ENCODE measurements at places on chromosomes 4 and X.

DNA sequence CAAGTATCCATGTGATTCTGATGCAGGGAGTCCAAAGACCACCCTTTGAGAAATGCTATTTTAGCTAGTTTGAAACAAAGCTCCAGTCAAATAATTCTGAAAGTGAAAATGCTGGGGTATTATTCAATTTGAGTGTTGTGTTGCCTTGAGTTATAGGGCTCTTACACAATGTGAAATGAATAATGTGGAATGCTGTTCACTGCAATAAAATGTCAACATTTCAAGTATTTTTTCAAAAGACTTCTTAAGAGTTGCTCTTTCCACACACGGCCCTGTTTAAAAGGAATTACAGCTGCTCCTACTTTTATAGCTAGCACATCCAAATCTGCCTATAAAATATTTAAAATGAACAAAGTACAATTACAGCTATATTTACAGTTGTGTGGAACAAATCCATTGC is 27.5 kb upstream of the PLS3 start:
- no peak for DNase-seq

DNA sequence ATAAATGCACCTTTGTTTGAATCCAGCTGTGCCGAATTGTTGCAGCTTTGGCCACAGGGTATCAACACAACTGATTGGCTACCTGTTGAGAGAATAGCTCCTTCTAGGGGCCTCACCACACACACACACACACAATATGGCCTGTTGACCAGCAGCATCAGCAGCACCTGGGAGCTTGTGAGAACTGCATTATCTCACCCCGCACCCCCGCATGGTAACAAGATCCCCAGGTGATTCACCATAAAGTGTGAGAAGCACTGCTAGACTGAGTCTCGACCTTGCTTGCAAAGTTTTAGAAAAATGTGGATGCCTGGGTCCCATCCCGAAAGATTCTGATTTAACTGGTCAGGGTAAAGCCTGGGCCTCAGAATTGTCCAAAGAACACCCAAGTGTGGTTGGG is 176.9 kb upstream of the PRPS2 start:
- DNase-seq = no peak

GRCh38 chrX:38968344-38969216 is 167.3 kb downstream of the MID1IP1 start:
- no peak for DNase-seq

- DNase-seq = no peak
Measured at GRCh38 chrX:46770817-46771163, 11.9 kb upstream of the SLC9A7 start.

- no peak for DNase-seq
Measured at GRCh38 chr4:109912706-109913595, at the start of gene EGF. Gene EGF, plus strand, starts transcription at chr4:109912883. Its CDS starts 453 bp downstream, at chr4:109913336.

GRCh38 chr4:143599827-143600226 is 86.3 kb downstream of the SMARCA5 start:
- no peak for DNase-seq

GRCh38 chr4:24568425-24568824 is 15.9 kb downstream of the DHX15 start:
- no peak for DNase-seq

GRCh38 chr4:7762376-7763030 is 177.2 kb downstream of the AFAP1 start:
- DNase-seq = no peak

GRCh38 chrX:49725923-49726904 is 30.4 kb upstream of the PAGE1 start:
- DNase-seq = no peak

- DNase-seq = no peak
Measured at GRCh38 chrX:114930227-114930626, 87.2 kb downstream of the IL13RA2 start.

DNA sequence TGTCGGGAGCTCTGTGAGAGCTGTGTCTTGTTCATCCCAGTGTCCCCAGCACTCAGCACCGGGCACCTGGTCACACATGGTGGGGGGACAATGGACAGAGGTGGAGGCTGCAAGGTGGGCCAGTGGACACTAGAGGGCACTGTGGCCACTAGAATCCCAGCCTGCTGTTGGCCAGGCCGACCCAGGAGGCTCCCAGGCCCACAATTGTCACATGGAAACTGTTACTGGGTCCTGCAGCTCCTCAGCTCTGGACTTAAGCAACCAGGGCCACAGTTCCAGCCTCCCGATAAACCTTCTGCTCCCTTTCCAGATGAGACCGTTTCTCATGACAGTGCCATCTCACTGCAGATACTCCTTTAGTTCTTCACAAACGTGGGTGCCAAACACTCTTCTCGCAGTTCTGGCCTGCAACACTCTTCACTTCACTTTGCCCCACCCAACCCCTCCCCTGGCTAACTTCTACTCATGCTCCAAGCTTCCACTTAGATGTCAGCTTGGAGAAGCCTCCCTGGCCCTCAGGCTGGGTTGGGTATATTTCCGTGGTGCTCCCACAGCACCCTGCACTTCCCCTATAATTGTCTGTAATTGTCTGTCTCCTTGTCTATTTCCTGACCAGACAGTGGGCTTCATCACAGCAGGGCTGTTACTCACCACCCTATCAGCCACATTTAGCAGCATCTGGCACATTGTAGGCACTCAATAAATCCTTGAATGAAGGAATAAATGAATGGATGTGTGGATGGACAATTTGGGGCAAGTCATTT is 3.5 kb upstream of the IQSEC2 start:
- DNase-seq = peak; percentile 46

DNA sequence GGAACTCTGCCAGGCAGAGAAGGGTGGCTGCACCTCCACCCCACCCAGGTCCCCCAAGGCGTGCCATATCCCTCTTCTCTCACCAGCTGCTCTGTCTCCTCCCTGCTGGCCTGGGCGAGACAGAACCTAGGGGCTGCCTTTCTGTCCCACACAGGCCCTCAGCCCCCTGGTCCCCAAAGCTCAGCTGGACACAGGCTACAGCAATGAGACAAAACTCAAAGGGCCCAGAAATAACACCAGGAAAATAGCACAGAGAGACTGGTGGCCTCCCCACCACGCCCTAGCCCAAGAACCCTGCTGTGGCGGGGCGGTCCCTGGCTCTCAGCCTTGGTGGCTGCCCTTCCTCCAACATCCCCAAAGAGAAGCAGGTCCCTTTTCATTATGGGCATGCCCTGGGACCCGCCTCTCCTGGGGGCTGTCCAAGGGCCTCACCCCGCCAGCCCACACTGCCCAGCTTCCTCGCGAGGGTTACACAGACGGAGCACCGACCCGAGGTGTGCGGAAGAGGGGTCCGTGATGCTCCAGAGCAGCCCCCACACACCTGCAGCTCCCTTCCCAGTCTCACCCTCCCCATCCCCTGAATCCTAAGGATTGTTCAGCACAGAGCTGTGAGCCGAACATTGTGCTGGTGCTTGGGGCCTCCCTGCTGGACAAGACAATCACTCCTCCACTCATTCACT is 67.7 kb upstream of the HMX1 start:
- DNase-seq = no peak

DNA sequence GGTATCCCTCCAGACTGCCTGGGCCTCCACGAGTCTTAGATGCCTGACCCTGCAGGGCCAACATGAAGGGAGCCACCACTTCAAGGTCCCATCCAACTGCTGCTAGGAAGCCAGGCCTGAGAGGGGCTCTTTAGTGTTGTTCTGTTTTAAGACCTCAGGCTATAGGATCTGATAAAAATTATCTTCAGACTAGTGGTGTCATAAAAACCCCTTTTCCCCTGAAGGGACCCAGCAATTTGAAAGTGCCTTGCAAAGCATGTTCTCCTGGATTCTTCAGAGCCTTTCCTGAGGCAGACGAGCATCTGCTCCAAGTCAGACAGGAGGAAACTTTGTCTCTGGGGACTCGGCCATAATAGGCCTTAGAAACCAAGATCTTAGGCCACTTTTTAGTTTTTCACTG is 26.9 kb downstream of the TSPAN5 start:
- DNase-seq = no peak

DNA sequence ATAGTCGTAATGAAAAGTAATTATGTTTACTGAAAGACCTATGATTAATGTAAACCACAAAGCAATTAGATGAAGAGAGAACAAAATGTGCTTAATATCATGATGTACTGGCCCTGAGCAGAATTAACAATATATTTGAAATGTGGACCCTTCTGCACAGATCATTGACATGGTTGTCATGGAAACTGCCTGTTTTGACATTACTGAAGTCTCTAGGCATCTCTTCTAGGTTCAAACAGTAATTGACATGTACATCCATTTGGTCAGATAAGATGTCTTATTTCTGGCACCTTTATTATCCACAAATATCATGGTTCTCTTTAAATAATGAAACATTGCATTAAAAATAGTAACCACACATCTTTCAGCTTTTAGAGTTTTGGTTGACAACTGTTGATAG is 251.7 kb upstream of the GNPDA2 start:
- DNase-seq = no peak

- no peak for DNase-seq
Measured at GRCh38 chrX:140298960-140299825, 205.7 kb downstream of the SOX3 start.

- DNase-seq = peak; percentile 14
Measured at GRCh38 chr4:143241892-143242291, 57.2 kb downstream of the USP38 start.

DNA sequence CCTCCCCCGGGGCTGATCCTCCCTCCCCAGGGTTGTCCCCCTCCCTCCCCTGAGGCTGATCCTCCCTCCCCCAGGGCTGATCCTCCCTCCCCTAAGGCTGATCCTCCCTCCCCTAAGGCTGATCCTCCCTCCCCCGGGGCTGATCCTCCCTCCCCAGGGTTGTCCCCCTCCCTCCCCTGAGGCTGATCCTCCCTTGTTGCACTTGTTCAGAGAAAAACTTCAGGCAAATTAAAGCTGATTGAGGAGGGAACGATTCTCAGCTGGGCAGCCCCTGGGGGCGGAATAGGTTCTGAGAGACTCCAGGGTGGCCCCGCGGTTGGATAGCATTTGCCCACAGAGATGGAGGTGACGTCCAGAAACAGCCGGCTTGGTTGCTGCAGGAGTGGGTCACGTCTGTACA is 110.7 kb upstream of the ADRA2C start:
- DNase-seq = no peak

GRCh38 chr4:143768007-143768591 is 67.6 kb upstream of the FREM3 start:
- no peak for DNase-seq

- DNase-seq = no peak
Measured at GRCh38 chr4:15917297-15917696, 21.2 kb downstream of the FGFBP1 start.

DNA sequence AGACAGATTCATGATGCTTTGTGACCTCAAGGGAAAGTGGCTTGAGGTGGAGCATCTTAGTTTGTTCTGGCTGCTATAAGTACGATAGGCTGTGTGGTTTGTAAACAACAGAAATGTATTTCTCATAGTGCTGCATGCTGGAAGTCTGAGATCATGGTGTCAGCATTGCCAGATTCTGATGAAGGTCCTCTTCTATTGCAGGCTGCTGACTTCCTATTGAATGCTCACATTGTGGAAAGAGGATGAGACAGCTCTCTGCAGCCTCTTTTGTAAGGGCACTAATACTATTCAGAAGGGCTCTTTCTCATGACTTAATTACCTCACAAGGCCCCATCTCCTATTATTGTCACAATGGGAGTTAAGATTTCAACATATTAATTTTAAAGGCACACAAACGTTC is 1674.0 kb upstream of the PCDH7 start:
- no peak for DNase-seq

GRCh38 chrX:15382813-15383212 is 1.4 kb downstream of the VEGFD start:
- no peak for DNase-seq

DNA sequence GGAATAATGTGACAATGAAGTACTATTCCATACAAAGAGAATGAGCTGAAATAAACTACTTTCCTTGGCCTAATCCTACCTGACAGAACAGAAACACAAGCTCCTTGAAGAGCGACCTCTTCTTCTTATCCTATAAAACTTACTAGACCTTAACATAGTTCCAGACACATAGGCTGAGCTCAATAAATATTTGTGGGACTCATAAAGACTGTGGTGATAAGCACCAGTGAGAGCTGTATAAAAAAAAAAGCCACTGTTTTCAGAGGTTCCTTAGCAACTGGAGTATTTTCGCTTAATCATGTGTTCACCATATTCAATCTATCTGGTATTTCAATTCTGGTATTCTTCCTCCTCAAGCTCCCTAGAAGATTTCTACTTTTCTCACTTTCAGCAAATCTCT is 1129.6 kb downstream of the STPG2 start:
- no peak for DNase-seq

GRCh38 chr4:43782391-43782790 is 666.2 kb downstream of the KCTD8 start:
- DNase-seq = no peak

- peak; percentile 67 for DNase-seq
Measured at GRCh38 chrX:6021316-6022091, 207.2 kb downstream of the NLGN4X start.

- no peak for DNase-seq
Measured at GRCh38 chr4:24850674-24851073, 55.3 kb downstream of the SOD3 start.

DNA sequence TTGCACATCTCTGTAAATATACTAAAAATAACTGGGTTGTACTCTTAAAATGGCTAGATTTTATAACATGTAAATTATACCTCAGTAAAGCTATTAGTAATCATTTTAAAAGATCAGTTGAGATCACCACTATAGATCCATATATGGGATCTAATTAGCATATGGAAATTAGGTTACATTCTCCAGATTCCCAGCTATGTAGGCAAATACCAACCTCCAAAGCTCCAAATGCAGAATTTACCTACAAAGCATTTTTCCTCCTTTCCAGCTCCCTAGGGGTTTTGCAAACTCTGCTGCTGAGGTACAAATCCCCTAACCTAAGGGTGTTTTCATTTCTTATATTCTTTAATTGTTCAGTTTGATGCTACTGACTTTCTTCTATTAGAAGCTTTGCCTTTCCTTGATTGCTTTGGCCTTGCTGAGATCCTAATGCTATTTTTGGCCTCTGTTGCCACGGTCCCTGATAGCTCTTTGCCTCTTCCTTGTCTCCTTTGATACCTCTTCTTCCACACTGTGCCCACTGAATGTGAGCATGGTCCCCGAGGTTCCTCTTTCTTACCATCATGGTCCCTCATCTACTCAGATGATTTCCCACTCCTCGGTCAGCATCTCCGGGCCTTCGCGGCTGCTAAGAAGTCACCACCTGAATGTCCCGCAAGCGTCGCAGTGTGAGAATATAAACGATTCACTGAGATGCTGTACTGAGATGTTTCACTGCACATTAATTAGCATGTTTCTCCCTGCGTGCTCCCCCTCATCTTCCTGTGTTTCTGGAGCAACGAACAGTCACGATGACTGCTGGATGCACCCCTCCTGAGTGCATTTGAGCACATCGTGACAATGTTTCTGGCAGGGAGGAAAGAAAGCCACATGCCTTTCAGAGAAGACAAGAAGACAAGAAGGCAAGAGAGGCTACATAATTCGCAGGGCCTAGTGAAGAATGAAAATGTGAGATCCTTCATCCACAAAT is 23.8 kb downstream of the ENPP6 start:
- no peak for DNase-seq

GRCh38 chrX:47226531-47227333 is 6.1 kb upstream of the USP11 start:
- DNase-seq = no peak

- no peak for DNase-seq
Measured at GRCh38 chr4:34628471-34628870, 1615.8 kb downstream of the ARAP2 start.
